ENCODE measurements at places on chromosomes 3 and 15. TPM values are rescaled to one million over a fixed set of nuclear protein-coding genes. Genes with fewer than 3 reads are reported as not detected.
A peak's percentile ranks its signal among the peaks of the same experiment; 100 is the strongest.

GRCh38 chr3:126130981-126131745 is 47.2 kb upstream of the SLC41A3 start:
- no peak for DNase-seq
- no peaks in the 10 kb centered on the region for H3K27me3 ChIP-seq

- H3K36me3 ChIP-seq: no peaks in the 10 kb centered on the region
- no peaks in the 10 kb centered on the region for H3K27me3 ChIP-seq
- H3K27ac ChIP-seq: no peak overlapping the region
Measured at GRCh38 chr15:82105451-82106215, 59.8 kb upstream of the MEX3B start.

DNA sequence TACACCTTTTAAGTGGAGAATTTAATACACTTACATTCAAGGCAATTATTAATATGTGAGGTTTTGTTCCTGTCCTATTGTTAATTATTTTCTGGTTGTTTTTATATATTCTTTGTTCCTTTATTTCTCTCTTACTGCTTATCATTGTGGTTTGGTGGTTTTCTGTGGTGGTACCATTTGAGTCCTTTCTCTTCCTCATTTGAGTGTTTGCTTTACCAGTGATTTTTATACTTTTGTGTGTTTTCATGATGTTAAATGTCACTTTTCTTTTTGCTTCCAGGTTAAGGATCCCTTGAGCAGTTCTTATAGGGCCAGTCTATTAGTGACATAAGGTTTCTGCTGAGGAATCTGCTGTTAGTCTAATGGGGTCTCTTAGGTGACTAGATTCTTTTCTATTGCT is 116.5 kb downstream of the LRRK1 start:
- no peak overlapping the region for H3K4me3 ChIP-seq
- H3K27ac ChIP-seq: no peak overlapping the region
- H3K27me3 ChIP-seq: no peaks in the 10 kb centered on the region
- DNase-seq: no peak
- H3K4me1 ChIP-seq: no peaks in the 10 kb centered on the region

The FETUB gene
- not detected for total RNA-seq

DNA sequence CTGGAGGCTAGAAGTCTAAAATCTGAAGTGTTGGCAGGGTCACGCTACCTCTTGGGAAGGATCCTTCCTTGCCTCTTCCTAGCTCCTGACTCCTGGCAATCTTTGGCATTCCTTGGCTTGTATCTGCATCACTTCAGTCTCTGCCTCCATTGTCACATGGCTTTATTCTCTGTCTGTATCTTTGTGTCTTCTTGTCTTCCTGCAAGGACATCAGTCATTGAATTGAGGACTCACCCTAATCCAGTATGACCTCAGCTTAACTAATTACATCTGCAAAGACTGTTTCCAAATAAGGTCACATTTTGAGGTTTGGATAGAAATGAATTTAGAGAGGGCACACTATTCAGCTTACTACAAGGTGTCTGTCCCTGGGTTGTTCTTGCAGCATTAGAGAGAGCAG is 31.1 kb upstream of the UTS2B start:
- no peaks in the 10 kb centered on the region for H3K27me3 ChIP-seq
- H3K36me3 ChIP-seq: peaks cover 23% of the 10 kb centered on the region
- H3K27ac ChIP-seq: peak overlapping the region; percentile 3
- H3K4me3 ChIP-seq: no peak overlapping the region
- H3K4me1 ChIP-seq: peaks cover 36% of the 10 kb centered on the region
- DNase-seq: peak; percentile 67

Measured in A673 (cell line).